ENCODE measurements at places on chromosomes 6 and 20.

DNA sequence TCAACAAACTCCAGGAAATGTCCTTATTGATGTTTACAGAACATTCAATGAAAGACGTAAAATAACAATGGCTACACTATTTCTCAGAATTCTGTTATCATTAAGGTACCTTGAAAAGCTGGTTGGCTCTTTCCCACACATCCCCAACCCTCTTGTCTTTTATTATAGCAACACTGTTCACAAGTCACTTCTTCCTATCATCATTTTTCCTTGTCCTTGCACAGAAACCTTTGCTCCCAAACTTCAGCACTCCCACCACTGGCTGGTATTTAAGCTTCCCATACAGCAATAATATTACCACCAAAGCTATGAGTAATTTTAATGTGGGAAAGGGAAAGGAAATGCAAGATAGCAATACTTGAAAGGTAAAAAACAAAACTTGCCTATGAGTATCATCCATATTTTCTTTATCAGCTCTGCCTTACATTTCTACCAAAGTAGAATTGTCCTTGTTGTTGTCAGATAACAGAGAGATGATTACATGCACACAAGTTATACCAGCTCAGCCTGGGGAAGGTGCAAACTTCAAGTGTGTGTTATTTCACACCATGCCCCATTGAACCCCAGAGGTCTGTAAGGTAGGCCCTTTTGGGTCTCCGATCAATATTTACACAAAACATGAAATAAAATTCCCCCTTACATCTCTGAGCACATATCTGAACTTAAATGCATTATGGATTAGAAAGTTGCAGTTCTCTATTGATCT lies 32.2 kb downstream of the ARHGAP18 start:
- DNase-seq = no peak

DNA sequence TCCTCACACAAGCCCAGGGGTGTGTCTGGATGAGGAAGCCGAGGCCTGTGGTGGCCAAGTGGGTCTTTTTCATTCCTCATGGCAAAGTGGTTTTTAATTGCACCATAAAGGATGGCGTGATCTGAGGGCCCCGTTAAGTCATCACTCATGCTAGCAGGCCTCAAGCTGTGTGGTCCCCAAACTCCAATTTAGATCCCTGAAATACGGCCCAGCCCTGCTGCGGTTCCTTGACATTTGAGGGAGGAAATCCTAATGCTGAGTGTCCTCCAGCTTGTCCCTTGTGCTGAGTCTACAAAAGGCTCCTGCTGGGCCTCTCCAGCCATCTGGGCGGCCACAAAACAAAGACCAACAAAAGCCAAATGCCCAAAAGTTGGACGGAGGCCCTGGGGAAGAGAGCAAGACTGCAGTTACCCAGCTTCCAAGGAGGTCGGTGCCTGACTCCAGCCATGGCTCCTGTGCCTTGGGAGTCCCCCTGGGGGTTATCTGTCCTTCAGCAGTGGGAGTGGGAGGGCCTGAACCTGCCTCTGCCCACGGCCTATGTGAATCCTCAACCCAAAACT lies 162.3 kb upstream of the PDE10A start:
- no peak for DNase-seq

DNA sequence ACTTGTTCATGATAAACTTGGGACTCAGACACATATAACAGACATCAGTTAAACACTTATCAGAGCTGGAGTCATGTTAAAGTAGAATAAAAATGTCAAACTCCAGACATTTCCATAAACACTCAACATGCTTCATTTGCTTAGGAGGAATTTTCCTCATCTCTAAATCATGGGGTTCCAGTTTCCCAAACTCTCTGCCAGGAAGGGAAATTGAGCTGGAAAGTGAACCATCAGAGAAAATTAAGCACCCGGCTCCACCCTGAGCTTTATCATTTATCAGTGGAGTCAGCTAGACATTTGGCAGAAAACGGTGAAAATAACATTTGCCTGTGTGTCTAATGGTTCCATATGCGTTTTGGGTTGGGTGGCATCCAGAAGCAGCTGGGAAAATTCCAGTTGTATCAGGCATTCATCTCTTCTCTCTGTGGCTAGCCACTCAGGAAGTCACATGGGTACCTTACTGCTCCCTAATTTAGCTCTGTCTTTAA lies 25.3 kb upstream of the ZNFX1 start:
- DNase-seq = no peak

GRCh38 chr6:83193747-83194566 lies 800 bp downstream of the RWDD2A start:
- no peak for DNase-seq

- DNase-seq = no peak
These were observed 20.4 kb downstream of the SERINC3 start for GRCh38 chr20:44501448-44501847.

DNA sequence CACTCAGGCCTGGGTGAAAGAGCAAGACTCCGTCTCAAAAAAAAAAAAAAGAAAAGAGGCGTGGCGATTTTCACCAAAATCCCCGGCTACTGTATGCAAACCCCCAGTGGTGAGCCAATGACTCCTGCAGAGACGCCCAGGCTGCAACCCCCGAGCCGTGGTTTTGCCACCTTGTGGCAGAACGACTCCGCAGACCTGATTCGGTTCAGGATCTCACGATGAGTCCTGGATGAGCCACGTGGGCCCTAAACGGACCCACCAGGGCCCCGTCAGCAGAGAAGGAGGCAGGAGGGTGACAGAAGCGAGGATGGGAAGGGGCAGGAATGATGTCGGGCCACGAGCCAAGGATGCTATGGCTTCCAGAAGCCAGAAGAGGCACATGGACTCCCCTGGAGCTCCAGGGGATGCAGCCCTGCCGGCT lies 42.5 kb downstream of the SLC2A4RG start:
- peak; percentile 50 for DNase-seq

GRCh38 chr6:148972481-148972880 lies 225.7 kb downstream of the UST start:
- DNase-seq = no peak

GRCh38 chr6:13400772-13401171 lies 72.4 kb upstream of the TBC1D7 start:
- DNase-seq = no peak

DNA sequence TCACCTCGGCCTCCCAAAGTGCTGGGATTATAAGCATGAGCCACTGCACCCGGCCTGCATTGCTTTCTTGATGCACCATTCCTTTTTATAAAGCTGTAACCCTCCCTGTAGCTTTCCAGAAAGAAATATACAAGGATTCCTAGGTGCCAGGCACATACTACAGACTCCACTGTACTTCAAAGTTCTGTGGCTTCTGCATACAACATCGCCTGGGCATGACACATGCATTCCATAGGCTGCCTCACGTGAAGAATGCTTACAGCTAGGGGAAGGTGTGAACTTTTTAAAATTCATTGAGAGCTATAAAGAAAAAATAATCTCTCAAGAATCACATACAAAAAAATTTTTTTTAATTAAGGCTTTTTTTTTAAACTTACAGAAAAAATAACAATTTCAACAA lies 50.2 kb downstream of the TRAM2 start:
- DNase-seq = no peak

DNA sequence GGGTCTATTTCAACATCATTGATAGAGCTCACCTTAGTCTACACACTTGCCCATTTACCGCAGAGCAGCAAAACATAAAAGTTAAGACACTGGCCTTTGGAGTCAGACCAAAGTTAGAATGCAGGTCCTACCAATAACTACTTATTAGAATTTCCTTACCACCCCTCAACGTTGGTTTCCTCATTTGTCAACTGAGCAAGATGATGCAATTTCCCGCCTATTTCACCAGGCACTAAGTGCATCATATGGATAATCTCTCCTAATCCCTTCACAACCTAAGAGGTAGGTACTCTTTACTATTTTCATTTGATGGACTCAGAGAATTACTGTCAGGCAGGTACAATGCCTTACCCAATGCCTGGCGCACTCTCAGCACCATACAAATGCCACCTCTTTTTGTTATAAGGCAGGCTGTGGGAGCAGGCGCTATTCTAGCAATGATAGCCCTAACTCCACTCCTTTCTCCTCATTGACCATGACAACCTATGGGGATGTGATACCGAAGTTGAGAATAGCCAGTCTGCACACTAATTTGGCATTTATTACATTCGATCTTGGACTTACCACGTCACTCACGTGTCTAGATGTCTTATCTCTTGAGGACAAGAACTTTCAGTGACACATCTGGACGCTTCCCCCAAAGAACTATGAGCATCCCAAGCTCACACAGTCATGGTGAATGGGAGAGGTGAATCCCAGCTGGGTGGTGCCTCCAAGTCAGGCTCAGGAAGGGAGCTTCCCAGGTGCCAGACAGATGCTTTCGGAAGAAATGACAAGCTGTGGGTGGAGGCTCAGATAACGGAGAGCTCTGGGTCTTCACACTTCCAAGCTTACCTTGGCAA lies 128.1 kb upstream of the STMND1 start:
- DNase-seq = no peak

GRCh38 chr6:33304216-33304615 lies 5.5 kb upstream of the RGL2 start:
- no peak for DNase-seq

GRCh38 chr6:158666628-158667359 lies 16.9 kb downstream of the SYTL3 start:
- DNase-seq = no peak

- no peak for DNase-seq
These were observed 113.4 kb upstream of the SHLD1 start for GRCh38 chr20:5636841-5637240.

GRCh38 chr20:3846378-3846739 lies 275 bp upstream of the MAVS start:
- no peak for DNase-seq

DNA sequence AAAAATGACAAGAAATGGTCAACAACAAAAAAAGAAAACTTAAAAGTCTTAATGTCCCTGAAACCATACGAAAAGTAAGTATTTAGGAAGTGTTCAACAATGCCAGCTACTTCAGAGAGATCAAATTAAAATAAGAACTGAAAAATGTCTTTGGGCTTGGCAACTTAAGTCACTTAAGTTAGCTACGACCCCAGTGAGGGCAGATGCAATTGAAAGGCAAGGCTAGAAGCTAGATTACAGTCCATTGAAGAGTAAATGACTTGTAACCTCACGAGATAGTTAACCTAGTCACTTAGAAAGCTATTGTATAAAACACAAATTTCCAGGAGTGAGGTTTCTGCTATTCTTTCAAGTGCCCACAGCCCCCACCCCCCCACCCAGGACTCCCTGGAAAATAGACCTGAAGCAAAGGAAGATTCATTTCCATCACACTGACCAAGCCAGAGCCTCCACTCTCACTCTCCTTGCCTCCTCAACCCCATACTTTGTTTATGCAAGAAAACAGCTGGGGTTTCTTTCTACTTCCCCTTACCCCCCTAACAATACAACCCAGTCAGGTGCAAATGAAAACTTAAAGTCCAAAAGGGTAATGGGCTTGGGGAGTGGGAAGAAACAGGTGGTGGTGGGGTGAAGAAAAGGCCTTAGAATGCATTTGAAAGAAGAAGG lies 14.6 kb downstream of the RTN4IP1 start:
- DNase-seq = no peak

All from T-cell (primary cell).